H9 (cell line): ENCODE measurements at places on chromosomes 7 and 10.

GRCh38 chr7:86328801-86329433, 314.8 kb upstream of the GRM3 start:
- DNase-seq: no peak

DNA sequence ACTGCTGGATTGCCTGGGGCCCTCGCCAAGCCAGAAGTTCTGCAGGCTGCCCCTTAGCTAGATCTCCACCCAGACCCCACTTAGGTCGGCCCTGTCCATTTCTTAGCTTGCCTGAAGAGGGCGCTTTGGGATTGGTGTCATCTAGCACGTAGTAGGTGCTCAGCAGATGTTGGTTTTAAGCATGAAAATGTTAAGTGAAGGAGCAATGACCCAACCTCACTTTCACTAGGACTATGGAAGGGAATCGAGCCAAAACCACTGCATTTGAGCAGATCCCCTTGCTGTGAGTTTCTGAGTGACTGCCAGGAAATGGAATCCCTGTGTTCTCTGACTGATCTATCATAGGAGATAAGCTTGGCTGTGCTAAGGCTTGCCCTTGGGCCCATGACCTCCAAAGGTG, 131.7 kb upstream of the EEPD1 start:
- DNase-seq: peak; percentile 71

- DNase-seq: no peak
Measured at GRCh38 chr10:72730479-72730878, 38.5 kb downstream of the MCU start.

- DNase-seq: no peak
Measured at GRCh38 chr10:45238896-45239295, 76.5 kb downstream of the OR13A1 start.

- DNase-seq: peak; percentile 72
Measured at GRCh38 chr7:94908323-94909178, 1.2 kb downstream of the PPP1R9A start.

GRCh38 chr7:3010161-3010560, 33.5 kb downstream of the CARD11 start:
- DNase-seq: no peak

DNA sequence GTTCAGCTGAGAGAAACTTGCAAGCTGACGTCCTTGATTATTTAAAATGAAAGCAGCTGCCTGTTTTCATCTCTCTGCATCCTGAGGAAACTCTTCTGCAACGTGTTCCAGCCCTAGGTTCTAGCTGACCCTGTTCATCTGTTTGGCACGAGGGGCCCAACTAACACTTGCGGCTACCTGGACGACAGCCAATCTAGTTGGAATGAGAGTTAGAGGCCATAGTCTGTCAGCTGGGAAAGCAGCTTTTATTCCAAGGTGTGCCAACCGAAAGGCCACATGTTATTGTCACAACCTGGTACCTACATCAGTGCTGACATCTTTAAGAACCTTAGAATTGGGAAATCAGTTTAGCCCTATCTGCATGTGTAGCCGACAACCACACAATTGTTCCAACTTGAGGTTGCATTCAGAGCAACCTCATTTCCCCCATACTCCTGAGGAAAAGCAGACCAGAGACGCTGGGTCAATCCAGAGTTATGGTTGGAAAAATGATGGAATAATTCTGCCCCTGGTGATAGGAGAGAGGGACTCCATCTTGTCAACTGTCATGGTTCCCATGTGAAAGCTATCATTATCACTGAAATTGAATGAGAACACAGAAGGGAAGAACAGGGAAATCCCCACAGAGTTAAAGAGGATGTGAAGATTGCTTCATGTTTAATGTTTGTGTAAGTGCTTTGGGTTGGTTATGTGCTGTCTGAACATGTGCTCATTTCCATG, 121.6 kb downstream of the EGFR start:
- no peak for DNase-seq

DNA sequence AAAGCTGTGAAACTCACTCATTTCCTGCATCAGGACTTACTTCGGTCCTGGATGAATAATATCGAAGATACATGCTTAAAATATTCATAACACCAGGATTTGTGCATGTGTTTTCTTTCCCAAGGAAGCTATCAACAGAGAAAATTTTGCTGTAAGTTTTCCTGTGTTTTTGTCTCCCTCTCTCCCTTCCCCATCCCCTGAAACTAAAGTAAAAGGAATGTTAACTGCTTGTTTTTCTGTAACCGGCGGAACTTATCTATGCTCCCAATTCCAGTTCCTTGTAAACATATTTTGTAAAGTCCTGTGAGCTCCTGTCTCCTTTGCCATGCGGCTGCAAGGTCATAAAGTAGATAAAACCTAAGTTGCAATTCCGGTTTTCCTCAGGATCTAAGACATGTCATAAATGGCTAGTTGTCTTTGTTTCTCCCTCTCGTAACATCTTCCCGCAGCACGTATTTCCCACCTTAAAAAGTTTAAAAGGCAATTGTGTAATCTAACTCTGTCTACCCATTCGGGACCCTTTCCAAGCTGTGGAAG, 79.0 kb upstream of the POM121L12 start:
- no peak for DNase-seq

GRCh38 chr7:17329440-17329839, 31.0 kb downstream of the AHR start:
- DNase-seq: no peak

- DNase-seq: no peak
Measured at GRCh38 chr7:70717553-70718329, 414.2 kb upstream of the GALNT17 start.

GRCh38 chr7:13106513-13106912, 419.1 kb downstream of the ARL4A start:
- no peak for DNase-seq

- DNase-seq: no peak
Measured at GRCh38 chr7:122717356-122718089, 14.8 kb upstream of the RNF148 start.

DNA sequence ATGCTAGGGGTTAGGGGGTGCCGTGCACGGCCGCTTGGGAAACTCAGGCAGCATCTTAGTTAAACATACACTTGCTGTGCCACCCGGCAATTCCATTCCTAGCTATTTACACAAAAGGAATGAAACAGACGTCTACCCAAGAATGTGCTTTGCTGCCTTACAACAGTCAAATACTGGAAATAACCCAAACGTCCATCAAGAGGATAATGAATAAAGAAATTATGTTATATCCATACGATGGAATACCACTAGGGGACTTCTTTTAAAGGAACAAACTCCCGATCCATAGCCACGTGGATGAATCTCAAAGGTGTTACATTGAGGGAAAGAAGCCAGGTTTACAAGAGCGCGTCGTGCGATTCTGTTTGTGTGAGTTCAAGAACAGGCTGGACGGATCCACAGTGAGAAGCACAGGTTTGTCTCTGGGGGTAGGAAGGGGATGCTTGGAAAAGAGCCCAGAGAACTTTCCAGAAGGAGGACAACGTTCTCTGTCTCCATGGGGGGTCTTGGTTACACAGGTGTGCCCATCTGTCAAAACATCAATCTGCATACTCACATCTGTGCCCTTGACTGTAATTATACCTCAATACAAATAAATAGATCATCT, 41.8 kb downstream of the STK32C start:
- no peak for DNase-seq

DNA sequence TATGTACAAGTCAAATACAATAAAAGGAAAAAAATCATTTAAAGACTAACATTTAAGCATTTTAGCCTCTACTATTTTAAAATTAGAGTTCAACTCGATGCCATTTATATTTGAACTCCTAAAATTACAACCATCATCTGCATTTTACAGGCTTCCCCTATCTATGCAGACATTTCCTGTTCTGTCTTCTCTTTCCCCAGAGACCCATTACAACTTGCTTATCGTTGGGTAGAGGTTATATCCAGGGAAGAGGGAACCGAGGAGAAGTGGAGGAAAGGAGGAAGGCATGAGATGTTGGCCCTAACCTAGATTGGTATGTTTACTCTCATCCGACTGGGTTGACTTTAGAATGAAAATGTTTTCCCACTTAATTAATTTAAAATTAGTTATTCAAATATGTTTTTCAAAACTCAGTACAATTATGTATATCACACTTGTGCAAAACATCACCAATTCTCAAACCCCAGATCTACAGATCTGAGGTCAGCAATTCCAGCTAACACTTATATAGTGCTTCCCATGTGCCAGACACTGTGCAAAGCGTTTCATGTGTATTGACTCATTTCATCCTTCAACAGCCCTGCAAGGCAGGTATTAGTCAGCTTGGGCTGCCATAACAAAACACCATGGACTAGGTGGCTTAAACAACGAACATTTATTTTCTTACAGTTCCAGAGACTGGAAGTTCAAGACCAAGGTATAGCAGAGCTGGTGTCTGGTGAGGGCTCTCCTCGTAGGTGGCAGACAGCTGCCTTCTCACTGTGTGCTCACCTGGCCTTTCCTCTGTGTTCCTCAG, 27.3 kb upstream of the HERPUD2 start:
- DNase-seq: no peak

- no peak for DNase-seq
Measured at GRCh38 chr10:129448086-129448485, 19.0 kb upstream of the MGMT start.

- no peak for DNase-seq
Measured at GRCh38 chr10:51993475-51993874, 294.1 kb upstream of the CSTF2T start.

DNA sequence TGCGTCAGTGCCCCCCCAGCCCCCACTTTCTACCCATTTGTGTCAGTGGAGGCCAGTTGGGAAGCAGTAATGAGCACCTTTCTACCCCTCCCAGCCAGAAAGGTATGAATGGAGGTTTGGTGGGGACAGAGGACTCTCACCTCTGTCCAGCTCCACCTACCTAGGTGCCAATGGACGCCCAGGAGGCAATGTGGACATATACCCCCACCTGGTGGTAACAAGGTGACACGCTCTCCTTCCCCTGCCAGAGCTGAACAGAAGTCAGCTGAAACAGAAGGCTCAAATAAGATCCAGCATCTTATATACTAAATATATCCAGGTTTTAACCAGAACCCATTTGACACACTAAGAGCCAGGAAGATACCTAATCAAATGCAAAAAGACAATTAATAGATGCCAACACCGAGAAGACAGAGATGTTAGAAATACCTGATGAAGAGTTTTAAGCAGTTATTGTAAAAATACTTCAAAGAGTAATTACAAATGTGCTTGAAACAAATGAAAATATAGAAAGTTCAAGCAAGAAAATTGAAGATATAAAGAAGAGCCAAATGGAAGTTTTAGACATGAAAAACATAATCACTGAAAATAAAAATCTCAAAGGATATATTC, 18.4 kb upstream of the SORCS3 start:
- DNase-seq: peak; percentile 76

DNA sequence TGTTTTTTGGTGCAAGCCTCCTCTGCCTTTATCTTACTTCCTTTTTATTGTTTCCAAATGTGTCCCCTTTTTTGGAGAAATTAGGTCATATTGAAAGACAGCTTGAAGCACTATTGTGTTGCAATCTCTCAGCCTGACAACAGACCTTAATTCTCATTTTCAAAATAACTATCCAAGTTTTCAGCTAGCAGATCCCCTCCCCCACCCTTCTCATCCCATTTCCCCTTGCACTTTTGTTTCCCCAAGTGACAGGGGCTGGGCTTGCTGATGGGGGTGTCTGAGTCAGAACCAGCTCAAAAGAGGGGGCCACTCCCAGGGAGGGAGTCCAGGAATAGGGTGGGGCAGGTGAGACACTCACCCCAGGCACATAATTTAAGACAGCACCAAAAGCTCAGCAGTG, 75.3 kb downstream of the MKI67 start:
- DNase-seq: no peak

DNA sequence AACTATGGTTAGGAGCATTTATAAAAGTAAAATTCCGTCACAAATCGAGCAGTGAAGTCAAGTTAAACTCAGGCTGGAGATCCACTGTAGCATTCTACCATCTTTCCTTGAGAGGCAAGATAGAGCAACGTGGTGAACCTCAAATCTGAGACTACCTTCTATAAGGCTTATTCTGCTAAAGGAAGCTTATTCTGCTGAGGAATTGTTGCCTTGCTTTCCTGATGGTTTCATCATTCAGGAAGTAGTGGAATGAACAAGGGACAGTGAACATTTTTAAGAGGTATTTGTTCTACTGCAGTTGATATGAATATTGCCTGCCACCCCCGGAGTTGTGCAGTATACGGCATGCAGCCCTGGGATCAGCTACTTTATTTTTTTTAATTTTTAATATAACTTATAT, 170.8 kb downstream of the VPS50 start:
- DNase-seq: no peak

DNA sequence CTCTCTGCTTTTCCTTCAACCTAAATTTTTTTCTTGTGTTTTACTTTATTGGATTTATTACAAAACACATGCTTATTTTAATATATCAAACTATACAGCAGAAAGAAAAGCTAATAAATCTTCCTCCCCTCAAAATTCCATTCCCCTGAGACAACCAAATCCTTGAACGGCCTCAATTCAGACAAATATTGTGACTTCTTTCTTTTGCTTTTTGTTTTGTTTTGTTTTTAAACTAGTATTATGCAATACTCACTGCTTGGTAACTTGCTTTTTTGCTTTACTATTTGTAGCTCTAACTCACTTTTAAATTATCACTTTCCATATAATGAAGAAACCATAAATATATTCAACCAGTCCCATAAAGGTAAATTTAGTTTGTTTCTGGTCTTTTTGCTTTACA, 59.4 kb upstream of the CDK1 start:
- DNase-seq: no peak

- no peak for DNase-seq
Measured at GRCh38 chr7:49763791-49764190, 9.6 kb upstream of the VWC2 start.

- no peak for DNase-seq
Measured at GRCh38 chr7:30389791-30390190, 88.8 kb downstream of the NOD1 start.

DNA sequence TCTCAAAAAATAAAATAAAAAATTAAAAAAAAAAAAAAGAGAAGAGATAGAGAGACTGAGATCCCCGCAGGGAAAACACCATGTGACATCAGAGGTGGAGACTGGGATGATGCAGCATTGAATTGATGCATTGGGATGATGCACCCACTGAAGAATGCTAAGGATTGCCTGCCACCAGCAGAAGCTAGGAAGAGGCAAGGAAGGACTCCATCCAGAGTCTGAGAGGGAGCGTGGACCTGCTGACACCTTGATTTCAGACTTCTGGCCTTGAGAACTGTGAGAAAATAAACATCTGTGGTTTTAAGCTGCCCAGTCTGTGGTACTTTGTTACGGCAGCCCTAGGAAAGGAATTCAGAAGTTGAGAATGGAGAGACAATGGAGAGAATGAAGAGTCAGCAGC, 89.8 kb upstream of the PRPS1L1 start:
- DNase-seq: no peak

GRCh38 chr7:108026116-108026515, 23.2 kb upstream of the LAMB1 start:
- DNase-seq: no peak
